ENCODE measurements at places on chromosomes 1 and 21.

DNA sequence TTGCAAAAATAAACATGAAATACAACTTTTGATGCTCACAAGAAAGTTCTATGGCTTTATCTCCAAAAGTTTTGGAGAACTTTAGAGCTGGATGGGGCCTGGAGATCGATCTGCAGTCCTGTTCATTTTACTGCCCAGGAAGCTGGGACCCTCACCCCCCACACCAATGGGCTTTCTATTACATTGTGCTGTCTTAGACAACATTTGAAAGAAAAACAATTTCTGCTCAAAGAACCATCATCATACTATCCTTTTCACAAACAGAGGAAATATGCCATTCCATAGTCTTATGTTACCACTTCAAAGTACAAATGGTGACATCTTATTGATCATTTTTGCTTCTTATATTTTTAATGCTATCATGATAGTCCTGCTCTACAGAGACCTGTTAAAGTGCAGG is 2.0 kb upstream of the HNRNPU start:
- no peak for DNase-seq

DNA sequence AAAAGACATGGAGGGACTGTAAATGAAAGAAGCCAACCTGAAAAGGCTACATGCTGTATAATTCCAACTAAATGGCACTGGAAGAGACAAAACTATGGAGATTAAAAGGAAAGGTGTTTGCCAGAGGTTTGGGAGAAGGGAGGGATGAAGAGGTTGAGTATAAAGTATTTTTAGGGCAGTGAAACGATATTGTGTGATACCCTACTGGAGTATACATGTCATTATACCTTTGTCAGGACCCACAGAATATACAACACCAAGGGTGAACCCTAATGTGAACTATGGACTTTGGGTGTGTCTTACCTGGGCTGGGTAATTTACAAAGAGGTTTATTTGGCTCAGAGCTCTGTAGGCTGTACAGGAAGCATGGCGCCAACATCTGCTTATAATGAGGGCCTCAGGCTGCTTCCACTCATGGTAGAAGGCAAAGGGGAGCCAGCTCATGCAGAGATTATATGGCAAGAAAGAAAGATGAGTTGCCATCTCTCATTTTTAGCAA is 73.4 kb downstream of the CD2 start:
- no peak for DNase-seq

DNA sequence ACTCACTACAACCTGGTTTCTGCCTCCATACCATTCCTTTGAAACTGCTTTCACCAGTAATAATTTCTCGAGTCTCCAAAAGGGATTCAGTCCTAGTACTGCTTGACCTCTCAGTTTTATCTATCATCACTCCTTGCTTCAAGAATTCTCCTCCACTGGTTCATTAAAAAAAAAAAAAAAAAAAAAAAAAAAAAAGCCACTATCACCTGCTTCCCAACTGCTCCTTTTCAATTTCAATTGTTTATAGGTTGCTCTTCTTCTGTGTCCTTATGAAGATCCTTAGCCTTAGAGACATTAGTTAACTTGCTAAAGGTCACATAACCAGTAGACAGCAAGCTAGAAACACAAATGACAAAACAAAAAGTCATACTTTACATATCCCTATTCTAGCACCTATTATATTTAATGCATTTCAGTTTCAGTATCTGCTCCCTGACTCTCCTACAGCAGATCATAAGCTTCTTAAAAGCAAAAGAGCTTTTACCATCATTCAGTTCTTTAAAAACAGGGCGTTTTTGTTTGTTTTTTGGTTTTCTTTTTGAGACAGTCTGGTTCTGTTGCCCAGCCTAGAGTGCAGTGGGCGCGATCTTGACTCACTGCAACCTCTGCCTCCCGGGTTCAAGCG is 7.1 kb downstream of the NRDC start:
- DNase-seq = no peak

GRCh38 chr1:42195841-42196240 is 31.3 kb upstream of the GUCA2A start:
- no peak for DNase-seq

GRCh38 chr1:175116210-175116798 is 48.7 kb downstream of the TNN start:
- no peak for DNase-seq

- no peak for DNase-seq
These were observed 26.8 kb downstream of the IFFO2 start for GRCh38 chr1:18929686-18930085.

- DNase-seq = no peak
These were observed 102.8 kb downstream of the KCTD3 start for GRCh38 chr1:215669806-215670491.

- no peak for DNase-seq
These were observed 37.1 kb downstream of the EIF2B3 start for GRCh38 chr1:44949286-44949685.

GRCh38 chr21:45335151-45335760 is 47.6 kb upstream of the POFUT2 start:
- DNase-seq = no peak

- DNase-seq = no peak
These were observed at the start of gene BCL2L15 for GRCh38 chr1:113887402-113888175. Gene BCL2L15, minus strand, starts transcription at chr1:113887581. Its CDS starts 206 bp downstream, at chr1:113887375.

DNA sequence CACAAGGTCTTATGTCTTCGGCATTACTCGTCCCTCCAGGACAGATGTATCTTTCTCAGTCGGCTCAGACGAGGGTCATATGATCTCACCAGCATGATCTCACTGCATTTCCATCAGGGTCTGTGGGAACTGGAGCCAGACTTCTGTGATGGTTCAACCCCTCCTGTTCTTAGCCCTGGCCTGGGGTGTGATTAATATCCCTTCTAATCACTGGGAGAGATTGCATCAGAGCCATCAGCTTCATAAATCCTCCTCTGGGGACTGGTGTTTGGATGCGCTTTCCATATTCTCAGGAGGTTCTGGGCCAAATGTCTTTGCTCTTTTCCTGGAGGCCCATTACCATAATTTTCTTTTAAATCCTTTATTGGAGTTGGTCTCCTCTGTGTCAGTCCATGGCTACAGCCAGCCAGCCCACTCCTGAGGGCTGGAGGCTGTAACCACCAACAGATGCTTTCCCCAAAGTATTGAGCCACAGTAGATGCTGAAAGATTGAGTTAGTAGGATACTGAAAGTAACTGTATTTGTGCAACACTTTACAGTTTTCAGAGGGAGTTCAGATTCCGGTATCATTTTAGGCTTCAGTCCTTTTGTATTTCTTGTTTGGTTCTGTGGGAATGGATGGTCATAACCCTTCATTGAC is 20.0 kb downstream of the CACNA1E start:
- DNase-seq = no peak

- DNase-seq = peak; percentile 56
These were observed 64.9 kb upstream of the FCGR2A start for GRCh38 chr1:161440312-161440894.

DNA sequence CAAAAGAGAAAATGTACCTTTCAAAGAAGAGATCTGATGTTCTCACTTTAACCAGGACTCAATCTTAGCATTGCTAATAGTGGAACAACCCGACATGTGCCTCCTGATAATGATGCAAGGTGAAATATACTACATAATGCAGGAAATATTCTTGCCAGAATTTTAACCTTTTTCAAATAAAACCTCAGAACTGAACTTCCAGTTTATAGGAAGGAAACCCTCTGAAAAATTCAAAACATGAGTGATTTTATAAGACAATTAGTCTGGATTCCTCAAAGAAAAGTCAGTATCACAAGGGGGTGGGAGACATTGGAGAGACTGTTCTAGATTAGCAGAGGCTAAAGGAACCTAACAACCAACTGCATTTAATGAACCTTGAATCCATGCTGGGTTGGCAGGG is 18.1 kb downstream of the AHCYL1 start:
- DNase-seq = no peak

GRCh38 chr1:65213271-65214023 is 65.4 kb downstream of the AK4 start:
- DNase-seq = no peak

DNA sequence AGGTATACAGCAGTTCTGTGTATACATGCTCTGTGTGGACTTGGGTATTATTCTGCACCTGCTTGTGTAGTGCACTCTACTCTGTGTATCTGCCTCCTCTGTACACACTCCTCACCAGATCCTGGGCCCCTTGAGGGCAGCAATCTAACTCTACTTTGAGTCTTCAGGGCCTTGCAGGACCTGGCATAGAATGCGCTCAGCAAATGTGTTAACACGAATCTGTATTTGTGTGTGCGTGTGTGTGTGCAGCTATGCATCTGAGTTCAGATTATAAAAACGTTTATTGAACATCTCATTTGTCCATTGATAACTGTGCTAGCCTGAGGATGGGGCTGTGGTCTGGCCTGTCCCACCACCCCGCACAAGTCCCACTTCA is 3.9 kb upstream of the MEF2D start:
- no peak for DNase-seq
